ENCODE measurements at places on chromosomes 4 and X. TPM values are rescaled to one million over a fixed set of nuclear protein-coding genes. Genes with fewer than 3 reads are reported as not detected.

The SLC6A14 gene
- not detected for total RNA-seq

The STOX2 gene
- total RNA-seq, result 0.02 TPM

The XPNPEP2 gene
- 0.48 TPM for total RNA-seq

The MAGEA9B gene
- not detected for total RNA-seq

The ASB12 gene
- not detected for total RNA-seq

The HPGD gene
- 1.6 TPM for total RNA-seq

The KLF8 gene
- 21.3 TPM for total RNA-seq

The CLTRN gene
- 0.16 TPM for total RNA-seq

The SPANXN4 gene
- not detected for total RNA-seq

The XK gene
- 0.23 TPM for total RNA-seq

The ARL9 gene
- 0.14 TPM for total RNA-seq

The ARMCX1 gene
- 0.41 TPM for total RNA-seq

The TLR1 gene
- total RNA-seq, result 5.1 TPM

The CYTL1 gene
- not detected for total RNA-seq

The NAP1L2 gene
- 2.4 TPM for total RNA-seq

The CT45A10 gene
- total RNA-seq, result not detected

The PTCHD1 gene
- not detected for total RNA-seq

The CTAG1B gene
- total RNA-seq, result not detected

The CLDN2 gene
- not detected for total RNA-seq

The BMPR1B gene
- total RNA-seq, result 0.07 TPM

The PASD1 gene
- not detected for total RNA-seq

The MAGEA10 gene
- not detected for total RNA-seq

The TEX13B gene
- not detected for total RNA-seq

The ALPK1 gene
- 9.6 TPM for total RNA-seq

The KANTR gene
- total RNA-seq, result 8.2 TPM

The MID1 gene
- total RNA-seq, result 0.23 TPM

The SH2D1A gene
- 47.7 TPM for total RNA-seq

The IL1RAPL1 gene
- total RNA-seq, result not detected

The CTAG2 gene
- not detected for total RNA-seq

The PAK3 gene
- not detected for total RNA-seq

The NCAPG gene
- total RNA-seq, result 64.0 TPM

The RHOXF2 gene
- total RNA-seq, result not detected

The MAGEA12 gene
- total RNA-seq, result not detected

The ATP7A gene
- total RNA-seq, result 9.5 TPM

The BGN gene
- not detected for total RNA-seq

The HELT gene
- not detected for total RNA-seq

The MAGED2 gene
- total RNA-seq, result 39.5 TPM
